ENCODE measurements at places on chromosomes 5 and 9.

- no peak for DNase-seq
Observed at GRCh38 chr5:40112875-40113274, 566.8 kb upstream of the PTGER4 start.

DNA sequence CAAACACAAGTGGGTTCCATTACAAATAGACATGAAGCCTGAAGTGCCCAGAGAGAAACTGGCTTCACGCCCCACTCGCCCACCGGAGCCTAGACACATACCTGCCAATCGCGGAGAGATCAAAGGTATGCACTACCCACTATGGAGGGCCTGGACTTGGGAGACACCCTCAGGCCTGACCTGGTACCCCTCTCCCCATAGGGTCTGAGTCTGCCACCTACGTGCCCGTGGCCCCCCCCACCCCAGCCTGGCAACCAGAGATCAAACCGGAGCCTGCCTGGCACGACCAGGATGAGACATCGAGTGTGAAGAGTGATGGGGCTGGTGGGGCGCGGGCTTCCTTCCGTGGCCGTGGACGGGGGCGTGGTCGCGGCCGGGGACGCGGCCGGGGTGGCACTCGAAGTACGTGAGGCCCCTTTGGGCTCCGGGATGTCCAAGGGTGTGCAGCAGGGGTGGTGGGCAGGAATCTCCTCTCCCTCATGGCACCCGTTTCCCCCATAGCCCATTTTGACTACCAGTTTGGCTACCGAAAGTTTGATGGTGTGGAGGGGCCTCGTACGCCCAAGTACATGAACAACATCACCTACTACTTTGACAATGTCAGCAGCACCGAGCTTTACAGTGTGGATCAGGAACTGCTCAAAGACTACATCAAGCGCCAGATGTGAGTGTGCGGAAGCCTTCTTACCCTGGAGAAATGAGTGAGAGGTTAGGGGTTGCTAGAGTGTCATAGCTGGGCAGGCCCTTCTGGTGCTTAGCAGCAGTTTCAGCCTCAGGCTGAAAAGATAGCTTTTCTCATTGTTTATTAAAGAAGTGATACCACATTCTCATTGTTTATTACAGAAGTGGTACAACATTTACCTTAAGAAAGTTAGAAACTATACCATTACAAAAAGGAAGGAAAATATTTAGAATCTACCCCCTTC is 38.7 kb downstream of the LARP1 start:
- DNase-seq, result no peak

- no peak for DNase-seq
Observed at GRCh38 chr5:53151713-53152458, 42.3 kb upstream of the MOCS2 start.

DNA sequence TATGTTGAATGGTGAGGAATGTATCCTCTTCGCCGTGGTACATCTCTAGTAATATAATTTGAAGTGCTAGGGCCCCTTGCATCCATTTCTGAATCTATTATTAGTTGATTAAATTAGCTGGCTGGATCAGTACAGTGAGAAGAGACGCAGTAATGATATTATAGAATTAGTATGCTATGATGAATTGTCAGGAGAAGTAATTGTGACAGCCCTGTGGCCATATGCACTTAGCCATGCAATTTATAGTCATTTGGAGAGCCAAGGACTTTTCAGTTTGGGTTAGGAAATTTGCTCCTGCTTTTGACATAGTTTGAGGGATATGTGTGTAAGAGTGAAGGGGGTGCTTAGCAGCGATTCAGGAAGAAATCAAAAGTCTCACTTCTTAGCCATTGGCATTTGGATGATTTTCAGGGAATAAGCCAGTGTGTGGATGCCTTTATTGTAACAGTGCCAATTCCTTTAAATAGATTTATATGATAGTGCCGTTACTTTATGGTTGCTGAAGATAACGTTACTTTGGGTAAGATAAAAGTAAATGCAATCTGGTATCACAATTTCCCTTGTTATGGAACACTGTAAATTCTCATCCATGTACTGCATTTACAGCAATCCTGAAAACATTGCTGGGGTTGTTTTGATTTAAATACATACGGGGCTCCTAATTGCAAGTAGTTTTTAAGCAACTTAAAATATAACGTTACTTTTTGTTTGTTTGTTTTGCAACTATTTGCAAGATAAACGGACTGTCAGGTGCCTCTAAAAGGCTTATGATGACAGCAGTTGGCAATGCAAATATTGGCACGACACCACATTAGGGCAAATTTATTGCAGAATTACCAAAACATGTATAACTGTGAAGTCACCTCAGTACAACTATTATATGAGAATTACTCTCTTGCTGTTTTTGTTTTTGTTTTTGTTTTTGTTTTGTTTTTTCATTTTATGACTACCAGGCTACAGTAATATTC is 875.4 kb upstream of the WWC1 start:
- DNase-seq, result no peak

- DNase-seq, result no peak
Observed at GRCh38 chr9:131951905-131952304, 127.8 kb downstream of the MED27 start.

- no peak for DNase-seq
Observed at GRCh38 chr5:100761192-100761591, 141.9 kb downstream of the ST8SIA4 start.

DNA sequence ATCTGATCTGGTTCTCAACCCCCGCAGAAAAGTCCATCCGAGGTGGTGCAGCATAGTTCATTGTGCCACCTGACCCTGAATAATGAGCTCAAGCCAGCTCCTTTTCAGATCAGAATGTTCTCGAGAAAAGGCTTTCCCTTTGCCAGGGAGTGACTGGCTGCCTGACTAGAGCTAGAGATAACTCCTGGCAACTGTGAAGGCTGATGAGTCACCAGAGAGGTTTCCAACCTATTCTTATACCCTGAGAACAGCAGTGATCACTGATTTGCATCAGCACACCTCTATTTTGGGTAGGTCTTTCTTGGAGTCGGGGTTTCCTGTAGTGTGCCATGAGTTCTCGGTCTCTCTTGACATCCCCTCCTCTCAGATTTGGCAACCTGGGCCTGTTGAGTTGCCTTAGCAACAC is 127.9 kb downstream of the PIK3R1 start:
- peak; percentile 22 for DNase-seq

GRCh38 chr9:109441296-109441695 is 56.8 kb downstream of the PTPN3 start:
- DNase-seq, result no peak

GRCh38 chr9:128481561-128481960 is 23.0 kb upstream of the GLE1 start:
- DNase-seq, result no peak

DNA sequence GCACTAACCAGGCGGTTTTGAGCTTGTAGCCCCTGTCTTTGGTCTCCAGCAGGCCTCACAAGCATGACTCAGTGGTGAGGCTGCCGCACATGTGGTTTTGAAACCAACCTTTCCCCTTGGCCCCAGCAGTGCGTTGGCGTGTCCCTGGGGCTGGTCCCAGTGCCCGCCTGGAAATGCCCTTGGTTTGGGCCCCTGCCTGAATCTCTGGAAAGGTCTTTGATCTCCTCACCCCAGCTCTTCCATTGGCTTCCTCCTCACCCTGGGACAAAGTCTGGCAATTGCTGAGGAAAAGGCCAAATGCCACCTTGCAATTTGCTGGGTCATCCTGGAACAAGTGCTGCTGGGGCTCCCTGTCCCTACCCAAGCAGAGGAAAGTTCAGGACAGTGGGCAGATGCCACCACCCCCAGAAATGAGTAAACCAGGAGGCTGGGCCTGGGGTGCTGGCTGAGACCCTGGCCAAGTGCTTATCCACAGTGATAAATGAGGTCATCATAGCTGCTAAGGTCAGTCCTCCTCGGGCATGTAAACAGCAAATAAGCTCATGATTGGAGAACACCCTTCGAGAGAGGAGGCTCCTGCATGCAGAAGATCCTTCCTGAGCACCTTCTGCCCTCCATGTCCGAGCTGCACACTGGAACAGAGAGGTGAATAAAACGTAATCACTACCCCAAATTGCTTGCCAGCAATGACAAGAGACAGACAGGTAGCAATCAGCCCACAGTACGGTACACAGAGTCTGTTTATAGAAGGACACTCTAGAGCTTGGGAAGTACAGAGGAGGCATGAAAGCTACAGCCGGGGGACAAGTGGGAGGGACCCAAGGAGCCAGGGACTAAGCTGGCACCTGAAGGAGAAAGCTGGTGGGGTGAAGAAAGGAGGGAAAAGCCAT is 98.9 kb upstream of the CPEB4 start:
- DNase-seq, result peak; percentile 9

- DNase-seq, result no peak
Observed at GRCh38 chr5:139552893-139553575, 8.1 kb upstream of the UBE2D2 start.

GRCh38 chr5:102107865-102108264 is 188.2 kb downstream of the SLCO4C1 start:
- DNase-seq, result no peak

DNA sequence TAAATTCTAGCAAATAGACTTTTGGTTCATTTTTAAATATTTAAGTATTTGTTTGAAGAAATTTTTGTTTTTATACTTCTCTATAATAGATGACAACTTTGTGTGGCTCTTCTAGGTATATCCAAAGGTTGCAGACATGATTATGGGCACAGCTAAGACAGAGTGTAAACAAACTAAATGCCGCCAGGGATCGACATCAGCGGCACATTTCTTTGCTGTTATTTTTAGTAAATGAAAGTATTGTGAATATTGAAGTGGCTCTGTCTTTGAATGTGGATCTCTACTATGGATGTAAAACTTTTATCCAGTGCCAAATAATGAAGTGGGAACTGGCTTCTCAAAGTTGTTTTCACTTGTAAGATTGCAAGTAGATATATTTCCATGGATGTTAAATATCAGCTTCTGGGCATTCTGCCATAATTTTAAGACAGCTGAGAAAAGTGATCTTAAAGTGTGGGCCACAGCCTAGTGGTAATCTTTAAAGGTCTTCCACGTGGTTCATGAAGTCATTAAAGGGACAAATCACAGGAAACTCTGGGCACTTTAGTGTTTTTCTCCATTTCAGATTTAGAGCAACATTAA is 589.9 kb downstream of the ZNF608 start:
- no peak for DNase-seq

DNA sequence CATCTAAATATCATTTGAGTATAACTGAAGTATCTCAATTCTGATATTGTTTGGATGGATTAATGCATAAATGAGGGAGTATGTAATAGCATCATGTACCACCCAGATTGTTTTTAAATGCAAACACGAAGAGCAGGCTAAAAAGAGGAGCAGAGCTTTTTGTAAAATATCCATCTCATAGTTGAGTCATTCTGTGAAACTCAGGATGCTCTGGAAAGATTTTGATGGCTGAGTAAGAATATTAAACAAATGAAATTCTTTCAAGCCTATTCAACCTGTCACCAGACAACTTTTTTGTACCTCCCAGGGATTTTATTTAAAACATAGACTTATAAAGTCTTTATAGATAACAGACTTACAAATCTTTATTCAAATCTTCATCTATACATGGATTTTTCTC is 625.9 kb downstream of the TLE4 start:
- no peak for DNase-seq

- no peak for DNase-seq
Observed at GRCh38 chr5:53429706-53430105, 50.7 kb upstream of the FST start.

DNA sequence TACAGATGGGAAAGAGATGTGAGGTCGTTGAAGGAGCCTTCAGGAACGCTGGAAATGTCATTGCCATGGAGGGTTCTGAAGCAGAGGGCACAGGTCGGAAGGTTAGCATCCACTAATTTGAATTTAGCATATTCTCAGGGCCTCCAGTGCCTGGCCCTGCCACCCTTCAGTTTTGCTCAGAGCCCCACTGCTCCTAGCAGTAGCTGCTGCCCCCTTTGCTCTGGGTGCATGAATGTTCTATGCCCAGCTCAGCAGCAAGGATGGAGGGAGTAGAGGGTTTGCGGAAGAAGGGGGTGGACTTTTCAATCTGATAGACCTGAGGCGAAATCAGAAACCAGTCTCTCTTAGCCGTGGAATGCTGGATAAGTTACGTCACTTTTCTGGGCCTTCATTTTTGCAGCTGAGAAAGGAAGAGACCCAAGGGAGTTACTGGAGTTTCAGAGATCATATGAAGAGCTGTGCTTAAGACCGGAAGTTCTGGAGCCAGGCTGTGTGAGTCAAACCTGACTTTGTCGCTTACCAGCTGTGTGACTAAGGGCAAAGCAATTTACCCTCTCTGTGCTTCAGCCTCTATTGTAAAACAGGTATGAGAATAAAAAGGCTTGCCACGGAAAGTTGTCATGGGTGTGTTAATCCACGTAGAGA is 133.2 kb upstream of the PANK3 start:
- no peak for DNase-seq

GRCh38 chr9:29200650-29201049 is 1627.4 kb upstream of the C9orf72 start:
- no peak for DNase-seq

GRCh38 chr5:134281081-134281480 is 55.2 kb upstream of the PPP2CA start:
- DNase-seq, result no peak
